Mesendoderm (in vitro differentiated cells): ENCODE measurements at places on chromosomes 7 and 10.

DNA sequence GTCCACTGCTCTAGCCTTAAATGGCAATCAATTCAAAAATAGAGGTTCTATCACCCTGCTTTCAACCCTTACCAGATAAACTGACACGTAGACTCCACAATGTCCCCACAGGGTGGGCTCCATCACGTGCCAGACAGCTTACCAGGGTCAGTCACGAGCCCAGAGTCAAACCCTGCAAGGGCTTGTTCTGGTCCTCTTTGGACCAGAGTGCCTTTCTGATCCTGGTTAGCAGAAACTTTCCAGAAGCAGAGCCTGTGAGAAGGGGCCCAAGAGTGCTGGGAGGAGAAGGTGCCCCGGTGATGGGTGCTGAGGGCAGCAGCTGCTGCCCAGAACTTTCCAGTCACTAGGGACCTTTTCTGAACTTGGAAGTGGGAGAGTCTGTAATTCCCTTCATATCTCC lies 354 bp upstream of the GIMAP5 start:
- no peak for DNase-seq

- no peak for DNase-seq
These were observed 9.0 kb upstream of the UCN3 start for GRCh38 chr10:5355594-5356301.

DNA sequence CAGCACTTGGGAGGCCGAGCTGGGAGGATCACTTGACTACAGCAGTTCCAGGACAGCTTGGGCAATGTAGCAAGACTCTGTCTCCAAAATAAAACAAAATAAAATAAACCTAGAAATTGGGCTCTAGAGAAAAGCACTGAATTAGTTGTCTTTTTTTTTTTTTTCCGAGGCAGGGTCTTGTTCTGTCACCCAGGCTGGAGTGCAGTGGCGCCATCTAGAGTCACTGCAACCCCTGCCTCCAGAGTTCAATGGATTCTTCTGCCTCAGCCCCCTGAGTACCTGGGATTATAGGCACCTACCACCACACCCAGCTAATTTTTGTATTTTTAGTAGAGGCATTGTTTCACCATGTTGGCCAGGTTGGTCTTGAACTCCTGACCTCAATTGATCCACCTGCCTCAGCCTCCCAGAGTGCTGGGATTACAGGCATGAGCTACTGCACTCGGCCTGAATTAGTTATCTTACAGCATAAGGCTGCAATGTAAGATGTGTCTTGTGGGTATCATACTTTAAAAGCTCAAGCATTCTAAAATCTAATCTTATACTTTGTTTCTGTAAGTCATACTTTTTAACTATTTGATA lies 12.8 kb downstream of the MEIG1 start:
- peak; percentile 56 for DNase-seq

DNA sequence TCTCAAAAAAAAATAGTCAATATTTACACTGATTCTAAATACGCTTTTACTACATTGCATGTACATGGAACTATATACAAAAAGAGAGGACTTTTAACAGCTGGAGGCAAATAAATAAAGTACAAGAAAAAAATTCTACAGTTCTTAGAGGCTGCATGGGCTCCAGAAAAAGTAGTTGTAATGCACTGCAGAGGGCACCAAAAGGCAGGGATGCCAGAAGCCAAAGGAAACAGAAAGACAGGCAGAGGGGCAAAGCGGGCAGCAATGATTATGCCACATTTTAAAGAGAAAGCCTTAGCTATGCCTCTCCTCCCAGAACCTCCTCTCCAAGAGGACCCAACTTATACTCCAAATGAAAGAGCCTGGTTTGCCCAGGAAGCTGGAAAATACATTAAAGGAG lies 11.6 kb upstream of the ADCK2 start:
- no peak for DNase-seq

DNA sequence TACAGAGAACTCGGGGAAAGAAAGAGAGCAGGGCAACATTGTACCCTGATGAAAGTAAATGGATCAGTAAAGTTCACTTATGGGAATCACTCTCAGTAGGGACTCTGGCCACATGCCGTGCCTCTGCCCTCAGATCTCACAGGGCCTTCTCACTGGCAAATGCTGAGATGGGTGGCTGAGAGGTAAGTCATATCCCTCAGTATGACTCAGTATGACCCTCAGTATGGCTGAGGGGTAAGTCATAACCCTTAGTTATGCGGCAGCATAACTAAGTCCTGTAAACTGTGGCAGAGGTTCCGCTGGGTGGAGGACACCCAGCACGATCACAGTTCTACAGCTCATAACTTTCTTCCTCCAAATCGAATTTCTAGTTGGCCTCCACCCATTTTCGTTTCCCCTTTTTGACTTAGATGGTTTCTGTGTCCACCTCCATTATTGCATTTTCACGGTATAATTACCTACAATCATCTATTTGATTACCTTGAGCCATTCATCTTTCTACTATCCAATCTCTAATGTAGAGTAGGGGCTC lies 26.5 kb upstream of the WNT16 start:
- no peak for DNase-seq

- DNase-seq: no peak
These were observed 246.2 kb downstream of the CCDC7 start for GRCh38 chr10:32692174-32692573.

- DNase-seq: no peak
These were observed 55.5 kb downstream of the WDFY4 start for GRCh38 chr10:48740015-48740707.

GRCh38 chr10:130742941-130743675 lies 568.4 kb downstream of the TCERG1L start:
- DNase-seq: peak; percentile 52

DNA sequence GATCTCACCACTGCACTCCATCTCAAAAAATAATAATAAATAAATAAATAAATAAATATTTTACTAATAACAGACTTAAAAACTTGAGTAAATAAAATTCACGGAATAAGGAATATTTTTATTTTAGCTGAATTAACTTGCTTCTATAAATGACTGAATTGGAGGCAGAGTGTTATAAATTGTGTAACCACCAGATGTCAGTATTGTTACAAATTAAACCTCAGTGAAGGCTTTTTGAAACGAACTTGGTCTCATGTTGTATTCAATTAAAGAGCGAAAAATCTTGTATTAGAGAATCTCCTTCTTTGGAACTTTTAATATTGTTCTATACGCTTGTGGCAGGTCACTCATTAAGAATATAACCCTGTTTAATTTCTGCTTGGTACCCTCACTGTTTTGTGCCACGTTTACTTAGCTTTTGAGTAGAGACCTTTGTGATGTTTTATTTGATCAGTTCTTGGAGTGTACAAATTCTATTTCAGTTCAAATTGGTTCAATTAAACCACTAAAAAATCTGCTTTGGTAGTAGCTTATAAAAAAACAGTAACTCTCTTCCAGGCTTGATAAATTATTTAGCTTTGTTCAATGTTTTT lies 45.6 kb upstream of the SCIN start:
- DNase-seq: peak; percentile 57
